ENCODE measurements at places on chromosomes 13 and 19.

DNA sequence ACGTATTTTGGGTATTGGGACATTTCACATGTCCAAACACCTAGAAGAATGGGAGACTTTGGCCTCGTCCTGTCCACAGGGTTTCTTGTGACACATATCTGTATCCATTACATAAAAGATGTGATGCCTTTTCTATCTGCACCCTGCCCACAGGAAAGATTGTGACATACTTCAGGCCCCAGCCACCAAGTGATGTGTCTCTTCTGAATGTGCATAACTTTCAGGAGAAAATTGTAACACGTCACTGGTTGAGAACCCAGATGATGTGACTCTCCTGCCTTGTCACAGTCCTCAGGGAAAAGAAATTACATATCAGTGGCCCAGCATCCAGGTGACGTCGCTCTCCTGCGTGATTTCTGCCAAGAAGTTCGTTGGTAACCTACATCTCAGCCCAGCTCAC lies 21.0 kb upstream of the ZNF681 start:
- DNase-seq, result no peak

GRCh38 chr19:41372501-41372900 lies 3.8 kb upstream of the TMEM91 start:
- no peak for DNase-seq

DNA sequence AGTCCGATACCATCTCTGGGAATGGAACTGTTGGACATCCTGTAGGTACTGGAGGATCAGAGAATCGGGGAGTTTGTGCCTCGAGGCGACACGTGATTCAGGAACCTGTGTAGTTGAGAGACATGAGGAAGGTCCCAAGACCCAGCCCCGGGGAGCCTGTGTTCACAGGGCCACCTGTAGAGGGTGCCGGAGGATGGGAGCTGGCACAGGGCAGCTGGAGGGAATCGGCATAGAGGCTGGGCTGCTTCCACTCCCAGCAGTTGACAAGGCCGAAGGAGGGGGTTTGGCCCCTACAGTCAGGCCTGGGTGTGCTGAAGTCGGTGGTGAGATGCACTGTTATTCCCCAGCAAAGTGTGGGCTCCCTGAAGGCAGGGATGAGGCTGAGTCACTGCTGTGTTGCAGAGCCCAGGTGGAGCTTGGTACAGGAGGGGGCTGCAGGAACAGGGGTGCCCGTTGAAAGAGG lies 2.5 kb upstream of the ISYNA1 start:
- DNase-seq, result peak; percentile 46

DNA sequence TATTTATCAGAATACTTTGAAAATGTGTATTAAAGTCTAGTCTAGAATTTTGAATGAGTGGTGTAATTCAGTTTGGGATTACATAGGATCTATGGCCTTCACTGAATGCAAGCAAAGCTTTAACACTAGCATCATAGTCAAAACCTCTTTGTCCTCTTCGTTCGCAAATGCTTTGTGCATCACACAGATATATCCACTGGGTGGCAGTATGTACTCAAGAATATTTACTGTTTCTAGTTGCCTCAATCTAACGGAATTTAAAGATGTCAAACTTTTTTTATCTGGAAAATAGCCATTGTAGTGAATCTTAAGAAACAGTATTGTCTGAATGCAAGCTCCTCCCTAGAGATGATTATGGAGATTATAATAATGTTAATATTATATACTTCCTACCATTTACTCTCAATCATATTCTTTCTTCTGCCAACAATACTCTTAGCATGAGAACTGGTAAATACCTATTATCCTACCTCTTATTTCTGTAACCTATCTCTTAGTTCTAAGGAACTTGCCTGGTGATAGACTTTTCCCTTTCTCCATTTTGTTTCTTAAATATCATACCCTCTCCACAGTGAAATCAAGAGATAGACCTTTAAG lies 25.8 kb downstream of the LACC1 start:
- DNase-seq, result peak; percentile 78

GRCh38 chr13:29758531-29759114 lies 91.8 kb downstream of the UBL3 start:
- no peak for DNase-seq

DNA sequence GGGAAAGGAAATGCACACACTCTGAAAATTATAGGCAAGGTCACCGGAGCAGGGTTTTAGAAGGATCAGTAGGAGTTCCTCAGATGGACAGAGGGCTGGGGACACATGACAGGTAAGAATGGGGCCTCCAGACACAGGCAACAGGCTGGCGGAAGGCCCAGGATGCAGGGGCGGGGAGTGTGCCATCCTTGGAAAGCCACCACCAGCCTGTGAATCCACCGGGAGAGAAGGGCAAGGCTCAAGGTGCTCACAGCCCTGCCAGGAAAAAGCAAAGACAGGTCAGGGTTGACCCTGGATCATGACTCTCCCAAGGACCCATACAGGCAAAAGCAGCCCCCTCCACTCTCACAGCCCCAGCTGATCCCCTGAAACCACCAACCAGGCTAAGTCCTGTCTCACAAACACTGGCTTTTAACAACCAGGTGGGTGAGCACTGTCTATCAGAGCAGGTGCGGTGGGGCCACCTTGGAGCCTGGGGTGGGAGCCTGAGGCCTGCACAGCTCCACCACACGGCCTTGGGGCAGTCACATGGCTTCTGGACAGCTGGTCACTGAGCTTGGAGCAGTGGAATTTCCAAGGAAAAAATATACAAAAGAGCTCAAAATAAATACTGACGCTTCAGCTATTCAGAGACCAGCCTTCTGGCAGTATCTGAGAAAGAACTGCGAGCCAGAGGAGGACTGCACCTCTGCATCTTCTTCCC lies 35.2 kb upstream of the ISYNA1 start:
- no peak for DNase-seq

DNA sequence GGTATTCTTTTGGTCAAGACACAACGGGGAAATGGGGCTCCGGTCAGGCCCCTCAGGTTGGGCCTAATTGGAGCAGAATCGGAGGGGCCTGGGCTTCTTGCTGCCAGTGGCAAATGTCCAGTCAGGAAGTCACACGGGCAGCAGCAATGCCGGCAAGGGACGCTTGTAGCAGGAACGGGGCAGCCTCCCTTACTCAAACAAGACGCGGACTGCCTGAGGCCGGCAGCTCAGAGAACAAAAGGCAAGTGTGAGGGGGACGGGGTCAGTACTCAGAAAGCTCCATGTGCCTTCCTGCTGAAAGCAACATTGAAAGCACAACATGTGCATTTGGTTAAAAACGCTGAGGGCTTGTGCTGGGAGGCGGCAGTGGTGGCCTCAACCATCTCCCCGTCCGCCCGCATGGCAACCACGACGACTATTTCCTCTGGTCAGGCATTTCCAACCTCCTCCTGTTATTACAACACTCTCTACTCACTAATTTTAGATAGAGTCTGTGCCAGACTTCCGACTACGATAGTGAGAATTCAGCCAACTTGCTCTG lies 20.5 kb upstream of the RASA3 start:
- no peak for DNase-seq

- DNase-seq, result no peak
Measured at GRCh38 chr19:56841193-56841543, 642 bp upstream of the PEG3 start.

DNA sequence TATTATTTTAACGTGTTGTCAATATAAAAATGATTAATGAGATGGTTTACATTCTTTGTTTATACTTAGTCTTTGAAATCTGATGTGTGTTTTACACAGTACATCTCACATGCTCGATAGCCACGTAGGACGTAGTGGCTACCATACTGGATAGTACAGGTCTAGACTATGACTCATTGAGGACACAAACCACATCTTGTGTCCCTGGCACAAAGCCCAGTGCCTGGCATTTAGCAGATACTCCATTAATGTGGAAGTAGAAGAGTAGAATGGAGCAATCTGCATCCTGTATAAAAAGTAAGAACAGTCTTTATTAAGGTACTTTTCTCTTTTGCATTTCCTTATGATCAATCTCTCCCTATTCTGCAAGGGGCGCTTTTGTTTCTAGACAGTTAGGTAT lies 49.0 kb upstream of the FRY start:
- DNase-seq, result peak; percentile 49

Data from RKO (cell line).